AG08395 (cell line): ENCODE measurements at places on chromosomes 13 and 19.

DNA sequence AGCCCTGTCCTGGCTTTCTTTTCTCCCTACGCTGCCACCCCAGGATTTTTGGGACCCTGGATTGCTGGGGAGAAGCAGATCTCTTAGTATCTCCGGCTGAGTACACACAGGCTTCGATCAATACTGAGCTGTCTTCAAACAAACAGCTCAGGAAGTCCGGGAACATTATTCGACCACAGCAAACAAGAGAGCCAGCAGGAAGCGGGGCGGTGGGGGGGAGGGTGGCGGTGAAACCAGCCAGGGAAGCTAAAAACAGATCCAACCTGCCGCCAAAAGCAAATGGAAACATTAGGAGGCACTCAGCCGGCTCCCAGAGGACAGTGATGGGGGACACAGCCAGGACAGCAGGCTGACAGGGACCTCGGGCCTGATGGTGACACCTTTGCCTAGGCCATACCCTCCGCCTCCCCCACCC, 12.2 kb upstream of the BCAM start:
- no peak for DNase-seq

GRCh38 chr13:75458696-75459422, 23.1 kb downstream of the TBC1D4 start:
- DNase-seq, result no peak

- DNase-seq, result peak; percentile 74
Measured at GRCh38 chr13:114078461-114079451, 53.7 kb downstream of the RASA3 start.

GRCh38 chr19:29528350-29528945, 2.7 kb downstream of the VSTM2B start:
- peak; percentile 87 for DNase-seq
